ENCODE measurements at places on chromosomes 16 and 17. TPM values are rescaled to one million over a fixed set of nuclear protein-coding genes. Genes with fewer than 3 reads are reported as not detected.

Gene PPP1R1B
- 0.49 TPM for total RNA-seq

DNA sequence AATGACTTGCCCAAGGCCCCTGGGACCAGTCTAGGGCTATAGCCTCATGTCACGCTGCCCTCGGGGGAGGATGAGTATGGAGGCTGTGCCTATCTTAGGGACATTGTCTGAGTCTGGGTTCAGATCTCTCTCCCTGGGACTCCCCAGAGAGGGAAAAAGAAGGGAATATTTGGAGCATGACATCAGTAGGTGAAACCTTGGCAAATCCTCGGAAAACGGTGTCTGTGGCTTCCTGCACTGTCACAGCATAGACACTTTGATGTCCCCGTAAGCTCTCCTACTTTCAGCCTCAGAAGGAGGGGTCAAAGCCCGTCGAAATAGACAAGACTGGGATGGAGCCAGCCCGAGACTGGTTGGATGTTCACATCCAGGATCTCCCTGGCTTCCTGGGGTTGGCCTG lies 11.3 kb downstream of the MEOX1 start:
- DNase-seq, result no peak

Gene ZSCAN10
- total RNA-seq, result 0.76 TPM

Gene SLC12A3
- total RNA-seq, result not detected

All from HCT116 (cell line).